ENCODE measurements at places on chromosomes 2 and 18.

- DNase-seq, result no peak
Observed at GRCh38 chr18:9731380-9731779, 23.3 kb downstream of the RAB31 start.

- DNase-seq, result no peak
Observed at GRCh38 chr2:223779877-223780276, 57.5 kb downstream of the AP1S3 start.

DNA sequence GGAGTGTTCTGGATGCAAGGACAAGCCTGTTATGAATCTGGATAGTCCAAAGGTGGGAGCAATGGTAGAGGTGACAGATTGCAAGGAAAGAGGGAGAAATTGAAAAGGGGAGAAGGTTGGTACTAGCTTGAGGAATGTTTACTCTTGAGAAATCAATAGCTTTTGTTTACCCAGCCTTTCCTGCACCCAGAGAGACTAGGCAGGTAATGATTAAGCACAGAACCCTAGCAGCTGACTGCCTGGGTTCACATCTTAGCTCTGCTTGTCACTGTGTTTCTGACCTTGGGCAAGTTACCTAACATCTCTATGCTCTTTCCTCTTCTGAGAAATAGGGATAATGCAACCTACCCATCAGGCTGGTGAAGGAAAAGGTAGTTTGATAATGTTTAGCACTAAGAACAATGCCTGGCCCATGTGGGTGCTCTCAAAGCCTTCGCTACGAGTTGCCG is 178.6 kb downstream of the MGAT5 start:
- DNase-seq, result no peak

GRCh38 chr2:48461721-48462120 is 68.2 kb upstream of the STON1 start:
- no peak for DNase-seq

GRCh38 chr18:33579349-33580215 is 1.6 kb downstream of the ASXL3 start:
- no peak for DNase-seq

DNA sequence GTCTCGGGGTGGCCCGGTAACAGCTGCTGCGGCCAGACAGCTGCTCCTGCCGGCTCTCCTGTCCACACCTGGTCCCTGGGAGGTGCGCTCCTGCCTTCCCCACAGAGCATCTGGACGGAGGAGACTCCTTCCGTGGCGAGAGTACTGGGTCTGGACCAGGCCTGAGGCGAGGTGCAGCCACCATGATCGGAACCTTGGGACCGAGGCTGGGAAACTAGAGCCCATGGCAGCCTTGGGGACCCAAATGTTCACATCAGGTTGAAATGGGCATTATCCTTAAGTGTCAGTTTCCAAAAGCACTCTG is 628 bp downstream of the GIGYF2 start:
- DNase-seq, result no peak

- no peak for DNase-seq
Observed at GRCh38 chr2:235688511-235689426, 194.9 kb downstream of the AGAP1 start.

DNA sequence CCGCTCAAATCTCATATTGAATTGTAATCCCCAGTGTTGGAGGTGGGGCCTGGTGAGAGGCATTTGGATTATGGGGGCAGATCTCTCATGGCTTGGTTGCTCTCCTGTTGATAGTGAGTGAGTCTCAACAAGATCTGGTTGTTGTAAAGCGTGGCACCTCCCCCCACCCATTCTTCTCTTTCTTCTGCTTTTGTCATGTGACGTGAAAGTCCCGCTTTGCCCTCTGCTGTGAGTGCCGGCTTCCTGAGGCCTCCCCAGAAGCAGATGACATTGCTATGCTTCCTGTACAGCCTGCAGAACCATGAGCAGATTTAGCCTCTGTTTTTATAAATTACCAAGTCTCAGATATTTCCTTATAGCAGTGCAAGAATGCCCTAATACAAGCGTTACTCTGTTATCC is 673.8 kb downstream of the ADCYAP1 start:
- DNase-seq, result no peak

DNA sequence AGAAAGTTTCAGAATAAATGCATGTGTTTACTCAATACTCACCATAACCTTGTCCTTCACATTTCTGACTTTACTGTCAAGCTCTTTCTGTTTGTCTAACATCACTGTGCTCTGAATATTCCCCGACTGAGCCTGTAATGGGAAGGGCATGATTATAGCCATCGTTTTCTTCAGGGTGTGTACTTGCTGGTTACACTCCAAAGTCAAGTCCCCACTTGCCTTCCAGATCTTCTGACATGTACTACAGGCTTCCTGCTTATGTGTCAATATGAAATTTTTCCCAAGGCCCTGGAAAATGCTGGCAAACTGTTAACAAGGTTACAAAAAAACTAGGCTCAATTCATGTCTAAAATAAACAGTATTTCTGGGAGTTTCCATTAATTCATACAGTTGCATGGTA is 12.9 kb downstream of the STAT1 start:
- no peak for DNase-seq

DNA sequence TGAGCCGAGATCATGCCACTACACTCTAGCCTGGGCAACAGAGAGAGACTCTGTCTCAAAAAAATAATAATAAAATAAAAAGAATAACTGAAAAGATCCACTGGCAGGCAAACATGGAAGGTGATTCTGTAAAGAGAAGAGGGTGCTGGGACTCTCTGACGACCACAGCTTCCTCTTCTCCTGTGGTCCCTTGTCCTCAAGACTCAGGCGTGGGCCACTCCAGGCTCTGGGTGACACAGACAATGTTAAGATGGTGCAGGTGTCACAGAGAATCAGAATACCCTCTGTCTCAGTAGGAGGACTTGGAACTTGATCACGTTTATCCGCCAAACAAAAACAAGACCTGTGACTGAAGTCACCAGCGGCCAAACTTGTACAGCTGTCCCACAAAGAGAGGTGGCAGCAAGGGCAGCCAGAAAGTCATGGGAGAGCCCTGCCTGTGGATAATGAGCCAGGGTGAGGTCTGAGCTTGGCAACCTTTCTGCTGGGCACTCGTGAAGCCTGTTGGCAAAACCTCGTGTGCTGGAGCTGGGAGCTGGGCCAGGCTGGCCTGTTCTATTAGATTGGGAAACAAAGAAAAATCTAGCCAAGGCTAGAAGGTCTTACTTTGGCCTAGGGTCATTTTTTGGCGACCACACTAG is 76.4 kb upstream of the ITGA6 start:
- DNase-seq, result no peak

- no peak for DNase-seq
Observed at GRCh38 chr2:221444106-221444505, 128.0 kb downstream of the EPHA4 start.

DNA sequence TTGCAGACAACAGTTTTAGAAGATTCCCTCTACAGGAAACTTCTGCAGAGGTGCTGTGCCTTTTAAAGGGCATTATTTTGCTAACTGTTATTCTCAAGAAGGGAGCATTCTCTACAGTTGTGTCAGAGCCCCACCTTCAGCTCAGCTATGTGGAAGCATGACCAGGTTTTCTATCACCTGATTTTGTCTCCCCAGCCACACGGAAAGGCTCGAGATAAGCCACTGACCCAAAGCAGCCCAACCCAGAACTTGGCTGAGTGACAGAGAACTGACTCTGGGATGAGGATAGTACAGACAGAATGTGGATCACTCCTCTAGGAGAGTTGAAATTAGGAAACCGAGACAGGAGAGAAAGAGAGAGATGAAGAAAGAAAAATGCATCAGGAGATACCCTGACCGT is 10.7 kb downstream of the COL4A4 start:
- no peak for DNase-seq

DNA sequence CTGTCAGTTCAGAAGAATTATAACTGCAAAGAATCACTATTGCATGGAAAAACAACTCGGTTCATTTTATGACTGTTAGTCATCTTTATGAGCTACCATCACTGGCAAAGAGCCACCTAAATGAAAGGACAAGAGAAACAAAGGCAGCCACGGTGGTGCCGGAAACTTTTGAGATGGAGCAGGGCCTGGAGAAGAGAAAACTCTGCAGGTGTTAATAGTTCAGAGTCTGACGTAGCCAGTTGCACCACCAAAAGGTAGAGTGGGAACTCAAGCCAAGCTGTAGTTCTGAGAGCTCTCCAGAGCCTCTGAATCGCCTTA is 110.9 kb downstream of the FTCDNL1 start:
- DNase-seq, result no peak

DNA sequence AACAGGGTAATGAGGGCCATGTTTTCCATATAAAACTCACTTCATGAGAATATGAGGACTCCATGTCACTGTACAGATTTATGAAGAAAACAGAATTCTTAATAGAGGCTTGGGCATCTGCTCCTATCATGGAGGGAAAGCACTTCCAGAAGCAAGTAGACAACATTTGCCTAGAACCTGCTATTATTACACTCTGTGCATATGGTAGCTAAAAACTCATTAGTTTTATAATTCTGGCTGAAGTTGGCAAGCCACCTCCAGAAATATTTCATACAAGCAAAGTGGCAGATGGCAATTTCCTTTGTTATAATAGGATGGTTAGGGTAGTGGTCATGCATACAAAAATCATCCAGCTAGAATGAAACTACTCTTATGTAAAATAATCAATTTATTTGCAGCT is 65.8 kb upstream of the TLK1 start:
- no peak for DNase-seq

DNA sequence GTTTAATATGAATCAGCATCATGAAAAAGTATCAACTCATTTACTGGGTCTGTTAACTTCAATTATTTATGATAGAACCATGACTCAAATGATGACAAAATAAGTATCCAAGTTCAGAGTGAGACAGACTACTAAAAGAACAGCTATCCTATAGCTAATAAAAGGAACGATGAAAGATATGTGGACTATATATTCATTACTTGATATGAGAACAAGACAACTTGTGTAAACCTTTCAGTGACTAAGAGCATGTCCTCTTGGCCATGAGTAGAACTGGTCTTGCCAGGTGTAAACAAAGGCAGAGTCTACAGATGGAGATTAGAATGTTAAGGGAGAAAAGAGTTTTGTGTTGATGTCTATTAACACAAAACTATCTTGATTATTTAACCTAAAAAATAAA is 360.4 kb upstream of the ZC3H15 start:
- DNase-seq, result no peak

DNA sequence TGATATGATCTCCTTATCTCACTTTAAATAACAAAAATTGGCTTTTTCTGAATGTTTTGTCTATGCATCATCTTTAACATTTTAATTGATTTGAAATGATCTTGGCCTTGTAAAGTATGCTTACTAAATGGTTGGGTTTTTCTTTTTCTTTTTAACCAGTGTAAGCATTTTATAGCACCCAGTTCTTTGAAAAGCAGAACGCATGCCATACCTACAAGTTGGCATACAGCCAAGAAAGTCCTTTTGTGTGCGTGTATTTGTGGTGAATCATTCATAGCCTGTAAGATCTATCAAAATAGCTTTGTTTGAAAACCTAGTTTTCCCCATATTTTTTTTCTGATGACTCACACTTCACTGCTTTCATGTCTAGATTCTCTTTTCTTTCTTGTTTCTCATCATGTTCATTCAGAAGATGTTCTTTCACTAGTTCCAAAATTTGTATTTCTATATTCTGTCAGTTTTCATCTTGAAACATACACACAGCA is 4.1 kb upstream of the VRK2 start:
- no peak for DNase-seq

GRCh38 chr18:10453806-10454680 is at the start of gene APCDD1:
Gene APCDD1 (plus strand): TSS chr18:10454635. CDS start chr18:10454982, 347 bp downstream.
- no peak for DNase-seq

DNA sequence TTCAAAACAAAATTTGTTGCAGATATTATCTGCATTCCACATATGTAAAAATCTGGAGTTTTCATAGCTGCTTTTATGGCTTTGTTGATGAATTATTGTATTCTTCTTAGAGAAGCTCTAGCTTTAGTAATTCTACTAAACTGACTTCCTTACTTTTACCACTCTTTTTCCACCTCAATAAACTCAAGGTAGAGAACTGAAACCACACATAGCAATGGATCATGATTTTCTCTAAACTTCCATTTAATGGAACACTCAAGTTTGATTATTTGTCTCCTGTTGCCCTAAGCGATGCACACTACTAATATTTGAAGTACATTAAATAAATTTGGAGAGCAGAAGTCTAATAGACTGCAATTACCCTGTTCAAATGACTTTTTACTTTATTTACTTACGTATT is 192.0 kb downstream of the NBAS start:
- no peak for DNase-seq

DNA sequence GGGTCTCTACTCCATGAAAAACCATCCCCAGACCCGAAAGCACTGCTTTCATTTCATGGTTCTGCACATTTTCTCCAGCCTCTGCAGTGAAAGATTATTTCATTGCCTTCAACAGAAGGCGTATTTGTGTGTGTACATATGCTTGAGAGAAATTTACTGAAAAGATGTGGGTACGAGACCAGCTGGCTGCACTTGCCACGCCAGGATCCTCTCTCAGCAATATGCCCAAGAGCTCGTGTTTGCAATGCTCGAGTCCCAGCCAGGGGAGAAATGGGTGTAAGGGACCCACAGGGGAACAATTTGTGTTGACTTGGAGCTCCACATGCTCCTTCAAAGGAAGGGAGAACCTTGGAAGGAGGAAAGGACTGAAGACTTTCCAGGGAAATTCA is 37.3 kb downstream of the TMEM177 start:
- no peak for DNase-seq

DNA sequence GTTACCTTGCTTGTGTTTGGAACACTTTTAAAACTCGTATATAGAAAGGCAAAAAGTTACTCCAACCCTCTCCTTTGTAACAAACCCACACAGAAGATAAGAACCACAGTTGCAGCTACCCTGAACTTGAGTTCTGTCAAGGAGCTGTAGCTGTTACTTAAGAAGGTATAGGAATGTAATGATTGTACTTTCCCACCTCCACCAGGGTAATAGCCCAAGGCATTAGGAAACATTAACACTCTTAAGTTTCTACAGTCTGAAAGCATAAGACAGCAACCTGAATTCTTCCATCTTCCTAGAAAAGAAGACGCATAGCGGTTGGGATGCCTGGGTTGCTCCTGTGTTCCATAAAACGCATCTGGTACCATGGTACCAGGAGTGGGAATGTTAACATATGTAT is 43.0 kb downstream of the ITGA4 start:
- no peak for DNase-seq

GRCh38 chr2:15076668-15077067 is 444.2 kb downstream of the LRATD1 start:
- no peak for DNase-seq

DNA sequence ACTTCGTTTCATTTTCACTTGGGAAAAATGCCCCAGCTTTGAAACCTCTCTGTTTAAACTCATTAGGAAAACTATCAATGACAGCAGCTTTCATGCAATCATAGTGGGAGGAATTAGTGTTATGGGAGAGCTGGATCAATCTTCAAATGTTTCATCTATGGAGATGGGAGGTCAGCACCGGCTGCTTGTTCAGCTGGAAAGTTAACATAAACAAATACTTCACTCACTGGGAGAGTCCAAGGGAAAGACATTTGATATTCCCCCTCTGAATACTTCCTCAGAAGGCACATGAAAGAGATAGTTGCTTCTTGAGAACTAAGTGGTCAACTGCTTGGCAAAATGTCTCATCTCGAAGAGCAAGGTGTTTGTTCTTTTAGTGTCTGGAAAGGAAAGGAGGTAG is 7.3 kb downstream of the LYPD1 start:
- DNase-seq, result no peak

Data from DMS 273 treated with DMSO at 0.1 percent for 48 hours (cell line).